ENCODE measurements at places on chromosomes 6 and 20.
A peak's percentile ranks its signal among the peaks of the same experiment; 100 is the strongest.

GRCh38 chr6:130524552-130524951 lies 158.7 kb downstream of the TMEM200A start:
- no peak for DNase-seq

- no peak for DNase-seq
These were observed 140.5 kb upstream of the CDYL start for GRCh38 chr6:4635666-4636065.

GRCh38 chr20:49925901-49926454 lies 10.2 kb upstream of the RNF114 start:
- no peak for DNase-seq

- no peak for DNase-seq
These were observed 39.7 kb downstream of the DLL1 start for GRCh38 chr6:170250981-170251775.

DNA sequence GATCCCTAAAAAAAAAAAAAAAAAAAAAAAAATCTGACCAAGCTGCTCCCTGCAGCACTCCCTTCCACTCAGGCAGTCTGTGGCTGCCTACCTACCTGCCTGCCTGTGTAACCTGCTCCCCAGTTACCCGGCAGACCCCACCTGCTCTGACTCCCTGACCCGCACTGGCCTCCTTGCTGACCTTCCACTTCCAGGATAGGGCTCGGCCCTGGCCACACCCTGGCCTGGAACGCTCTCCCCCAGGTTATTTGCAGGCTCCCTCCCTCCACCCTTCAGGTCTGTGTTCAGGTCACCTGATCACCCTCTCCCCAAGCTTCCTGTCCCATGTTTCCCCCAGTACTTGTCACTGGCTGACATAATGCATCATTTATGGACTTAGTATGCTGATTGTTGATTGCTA lies 134.3 kb downstream of the SLC23A2 start:
- DNase-seq = no peak

DNA sequence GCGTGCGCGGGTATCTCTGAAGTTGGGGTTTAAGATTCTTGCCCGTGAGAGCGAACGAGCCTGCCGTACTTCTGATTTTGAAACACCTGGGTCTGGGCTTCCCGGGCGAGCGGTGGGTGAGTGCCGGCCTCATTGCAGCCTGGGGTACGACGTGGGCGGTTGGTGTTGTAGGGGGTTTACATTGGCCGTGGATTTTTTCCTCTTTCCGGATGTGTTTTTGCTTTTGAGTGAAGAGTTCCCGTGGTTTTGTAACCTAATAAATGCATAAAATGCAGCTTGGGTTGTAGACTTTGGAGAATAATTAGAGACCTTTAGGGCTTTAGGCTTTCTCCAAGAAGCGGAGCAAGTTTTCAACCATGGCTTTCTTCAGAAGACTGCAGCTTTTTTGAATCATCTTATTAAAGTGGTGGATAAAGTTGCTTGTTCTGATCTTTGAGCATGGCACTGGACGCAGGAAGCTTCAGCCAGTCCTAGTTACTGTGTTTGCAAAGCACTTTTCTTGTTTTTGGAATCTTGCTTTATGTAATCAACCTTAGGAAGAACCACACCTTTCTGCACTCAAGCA lies 314 bp downstream of the FARS2 start:
- no peak for DNase-seq

GRCh38 chr6:157605484-157605883 lies 217.6 kb upstream of the SNX9 start:
- DNase-seq = no peak

DNA sequence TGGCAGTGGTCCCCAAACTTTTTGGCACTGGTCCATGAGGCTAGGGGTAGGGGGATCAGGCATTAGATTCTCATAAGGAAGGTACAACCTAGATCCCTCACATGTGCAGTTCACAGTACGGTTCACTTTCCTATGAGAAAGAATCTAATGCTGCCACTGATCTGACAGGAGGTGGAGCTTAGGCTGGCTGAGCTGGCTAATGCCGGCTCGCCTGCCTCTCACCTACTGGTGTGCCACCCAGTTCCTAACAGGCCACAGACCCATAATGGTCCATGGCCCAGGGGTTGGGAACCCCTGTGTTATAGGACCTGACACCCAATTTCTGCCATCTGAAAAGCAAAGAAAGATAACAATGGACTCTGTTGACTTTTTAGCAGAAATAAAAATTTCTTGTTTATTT lies 199.6 kb downstream of the GMPR start:
- DNase-seq = no peak

DNA sequence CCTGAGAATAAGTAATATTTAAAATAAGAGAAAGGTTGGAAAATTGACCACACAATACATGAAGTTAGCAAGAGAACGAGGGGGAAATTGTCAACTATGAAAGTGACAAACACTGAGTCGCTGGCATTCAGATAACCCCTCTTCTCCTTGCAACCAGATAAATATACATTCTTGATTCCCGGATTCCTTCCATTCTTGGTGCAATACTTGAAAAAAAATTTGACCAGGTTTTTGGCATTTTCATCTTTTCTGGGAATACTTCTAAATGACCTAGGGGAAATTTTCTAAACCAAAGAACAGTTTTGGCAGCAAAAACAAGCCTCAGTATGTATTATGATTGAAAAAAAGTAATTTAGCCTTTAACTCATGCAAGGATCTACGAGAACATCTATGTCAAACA lies 164.0 kb downstream of the PDE7B start:
- DNase-seq = no peak

GRCh38 chr20:10540636-10541493 lies 105.8 kb downstream of the SLX4IP start:
- DNase-seq = no peak

DNA sequence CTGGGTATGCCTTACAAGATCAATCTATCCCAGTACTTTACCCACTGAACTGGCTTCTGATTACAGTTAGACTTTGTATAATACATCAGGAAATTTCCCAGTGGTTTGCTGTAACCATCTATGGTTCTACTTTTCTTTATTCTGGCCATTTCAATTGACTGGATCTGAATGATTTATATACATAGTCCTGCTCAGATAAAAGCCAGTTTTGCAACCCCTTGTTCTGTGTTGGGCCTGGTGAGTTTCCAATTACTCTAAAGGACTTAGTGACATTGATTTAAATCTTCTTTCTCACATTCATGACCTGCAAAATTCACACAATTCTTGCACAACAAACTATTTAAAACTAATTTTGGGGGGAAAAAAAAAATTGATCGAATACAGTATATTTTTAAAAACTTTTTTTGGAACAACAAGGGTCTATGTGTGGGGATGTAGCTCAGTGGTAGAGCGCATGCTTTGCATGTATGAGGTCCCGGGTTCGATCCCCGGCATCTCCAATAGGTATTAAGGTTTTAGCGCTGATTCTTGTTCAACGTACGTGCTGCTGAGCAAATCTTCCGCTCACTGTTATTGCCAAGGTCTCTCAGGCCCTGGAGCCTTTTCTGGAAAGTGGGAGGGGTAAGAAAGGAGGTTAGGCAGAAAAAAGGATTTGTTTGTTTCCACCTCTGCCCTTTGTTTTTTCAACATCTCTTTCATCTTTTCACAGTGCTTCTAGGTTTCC lies 117.5 kb downstream of the GPX5 start:
- peak; percentile 49 for DNase-seq

GRCh38 chr20:34078540-34078939 lies 33.5 kb downstream of the EIF2S2 start:
- DNase-seq = no peak

DNA sequence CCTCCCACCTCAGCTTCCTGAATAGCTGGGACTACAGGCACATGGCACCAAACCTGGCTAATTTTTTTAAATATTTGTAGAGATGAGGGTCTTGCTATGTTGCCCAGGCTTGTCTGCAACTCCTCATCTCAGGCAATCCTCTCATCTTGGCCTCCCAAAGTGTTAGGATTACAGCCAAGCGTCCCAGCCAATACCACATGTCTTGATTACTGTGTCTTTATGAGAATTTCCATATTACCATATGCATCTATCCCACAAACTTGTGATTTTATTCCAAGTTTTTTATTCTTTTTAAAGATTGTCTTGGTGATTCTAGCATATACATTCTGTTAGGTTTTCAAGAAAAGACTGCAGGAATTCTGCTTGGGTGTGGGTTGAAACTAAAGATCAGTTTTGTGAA lies 82.7 kb downstream of the LPA start:
- DNase-seq = no peak

- DNase-seq = no peak
These were observed 85.3 kb upstream of the FYN start for GRCh38 chr6:111958534-111958933.

GRCh38 chr20:46178891-46179290 lies 60.8 kb downstream of the CD40 start:
- DNase-seq = no peak

GRCh38 chr20:11497545-11497944 lies 420.1 kb upstream of the BTBD3 start:
- no peak for DNase-seq

- DNase-seq = no peak
These were observed 11.9 kb downstream of the SULF2 start for GRCh38 chr20:47773371-47773786.

Data from KG1 (cell line).